Fibroblast of pulmonary artery (primary cell): ENCODE measurements at places on chromosomes 4 and X.
A peak's percentile ranks its signal among the peaks of the same experiment; 100 is the strongest.

GRCh38 chr4:188688956-188689355, 549.7 kb downstream of the TRIML1 start:
- no peak for DNase-seq

DNA sequence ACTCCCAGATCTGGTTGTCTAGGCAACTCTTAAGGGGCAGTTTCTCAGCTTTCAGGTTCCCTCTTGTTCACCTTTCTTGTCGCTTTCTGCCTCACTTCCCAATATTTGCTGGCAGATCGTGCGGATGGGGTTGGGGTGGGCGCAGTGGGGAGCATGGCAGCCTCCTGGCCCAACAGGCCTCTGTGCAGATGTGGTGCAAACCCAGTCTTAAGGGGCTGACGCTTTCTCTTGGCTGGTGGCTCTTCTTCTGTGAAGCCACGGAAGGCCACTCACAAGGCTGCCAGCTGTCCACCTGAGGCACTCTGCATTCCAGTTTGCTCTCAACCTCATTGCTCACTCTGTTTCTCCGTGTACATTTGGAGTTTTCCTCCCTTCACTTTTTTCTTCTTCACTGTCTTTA, 61.7 kb downstream of the NBDY start:
- DNase-seq: no peak

DNA sequence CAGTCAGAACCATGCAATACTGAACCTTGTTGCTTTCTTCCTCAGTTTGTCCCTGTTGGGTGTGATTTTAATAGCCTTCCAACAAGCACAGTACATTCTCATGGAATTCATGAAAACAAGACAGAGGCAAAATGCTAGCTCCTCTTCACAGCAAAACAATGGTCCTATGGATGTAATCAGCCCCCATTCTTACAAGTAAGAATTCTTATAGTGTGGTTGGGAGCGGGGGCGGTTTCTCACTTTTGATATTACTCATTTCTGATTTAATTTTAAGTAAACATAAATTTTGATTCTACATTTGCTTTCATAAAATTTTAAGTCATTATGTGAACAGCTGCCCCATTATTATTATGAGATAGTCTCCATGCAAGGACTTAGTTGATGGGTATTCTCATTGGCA, 80.8 kb upstream of the TLR2 start:
- DNase-seq: no peak

- no peak for DNase-seq
These were observed 1824.4 kb downstream of the ARAP2 start for GRCh38 chr4:34419871-34420270.

- peak; percentile 26 for DNase-seq
These were observed 24.5 kb downstream of the KIAA0232 start for GRCh38 chr4:6806924-6807626.

GRCh38 chr4:83563998-83564397, 28.1 kb downstream of the GPAT3 start:
- DNase-seq: no peak

DNA sequence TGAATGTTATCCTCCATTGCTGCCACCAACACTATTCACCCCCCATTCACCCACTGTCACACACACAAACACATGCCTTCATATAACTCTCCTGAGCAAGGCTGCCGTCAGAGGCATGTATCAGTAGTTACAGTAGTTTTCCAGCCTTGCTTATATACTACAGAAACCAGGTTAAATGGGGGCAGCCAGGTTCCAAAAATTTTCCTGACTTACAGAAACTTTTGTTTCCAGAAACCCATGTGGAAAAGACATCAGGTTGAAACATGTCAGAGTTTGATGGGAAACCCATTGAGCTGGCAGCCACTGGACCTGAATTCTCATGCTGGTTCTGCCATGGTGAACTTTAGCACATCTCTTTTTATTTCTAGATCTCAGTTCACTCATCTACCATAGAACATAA, 64.0 kb downstream of the COX18 start:
- DNase-seq: no peak

DNA sequence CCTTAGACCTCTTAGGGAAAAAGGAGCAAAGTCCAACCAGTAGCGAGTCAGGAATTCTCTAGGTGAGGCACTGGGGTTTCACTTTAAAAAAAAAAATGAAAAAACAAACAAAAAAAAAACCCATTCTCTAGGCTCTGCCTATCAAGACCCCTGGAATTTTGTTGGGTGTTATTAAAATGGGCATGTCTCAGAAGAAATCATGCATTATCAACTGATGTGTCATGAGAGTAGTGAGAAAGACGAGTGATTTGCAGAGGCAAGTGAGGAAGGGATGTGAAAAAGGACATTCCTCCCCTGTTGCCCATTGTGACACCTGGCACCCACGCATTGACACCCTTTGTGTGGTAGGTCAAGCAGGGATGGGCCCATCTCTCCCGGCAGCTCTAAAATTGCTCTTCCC, 78.9 kb downstream of the AASDH start:
- no peak for DNase-seq

DNA sequence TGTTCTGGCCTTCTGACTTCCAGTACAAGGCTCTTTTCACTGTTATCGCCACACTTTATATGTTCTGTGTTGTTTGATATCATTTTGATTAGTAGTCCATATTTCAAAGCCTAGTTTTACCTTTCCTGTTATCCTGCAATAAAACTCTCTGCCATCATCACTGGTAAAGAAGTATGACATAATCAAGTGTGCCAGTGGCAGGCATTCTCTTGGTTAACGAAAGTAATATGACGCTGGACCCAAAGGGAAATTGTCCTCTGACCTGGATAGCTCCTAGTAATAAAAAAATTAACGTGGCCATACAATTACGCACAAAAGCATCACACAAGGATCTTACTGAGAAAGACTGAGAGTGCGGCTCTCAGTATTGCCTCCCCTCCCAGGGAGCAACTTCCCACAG, 33.8 kb downstream of the DGKK start:
- DNase-seq: no peak

GRCh38 chrX:45716750-45717149, 516.1 kb upstream of the DIPK2B start:
- peak; percentile 69 for DNase-seq

GRCh38 chr4:115090483-115091075, 22.8 kb downstream of the NDST4 start:
- DNase-seq: peak; percentile 13

DNA sequence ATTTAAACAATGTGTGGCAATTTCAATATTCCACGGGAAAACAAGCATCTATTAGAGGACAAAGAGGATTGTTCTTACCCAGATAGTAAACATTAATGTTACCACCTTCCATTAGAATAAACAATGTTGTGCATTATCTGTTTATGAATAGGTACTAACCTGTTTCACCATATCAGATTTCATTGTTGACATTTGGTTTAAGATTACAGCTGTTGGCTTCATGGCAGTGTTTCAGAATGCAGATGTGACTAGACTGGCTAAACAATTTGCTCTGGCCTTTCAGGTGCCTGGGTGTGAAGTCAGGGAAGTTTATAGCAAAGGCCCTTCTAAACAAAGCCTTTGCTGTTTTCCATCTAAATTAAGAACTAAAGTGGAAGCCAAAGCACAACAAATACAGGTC, 464.7 kb upstream of the FAM47C start:
- no peak for DNase-seq

GRCh38 chrX:7261672-7262332, 113.8 kb upstream of the PUDP start:
- DNase-seq: no peak

GRCh38 chr4:183773790-183774189, 114.7 kb downstream of the TRAPPC11 start:
- DNase-seq: no peak

GRCh38 chrX:13894888-13895565, 78.1 kb upstream of the GPM6B start:
- no peak for DNase-seq

- DNase-seq: no peak
These were observed 57.2 kb upstream of the NAP1L5 start for GRCh38 chr4:88754796-88755195.

GRCh38 chr4:36159208-36159607, 85.1 kb downstream of the ARAP2 start:
- DNase-seq: no peak

- DNase-seq: peak; percentile 82
These were observed 430.7 kb downstream of the IDS start for GRCh38 chrX:149074398-149074797.

DNA sequence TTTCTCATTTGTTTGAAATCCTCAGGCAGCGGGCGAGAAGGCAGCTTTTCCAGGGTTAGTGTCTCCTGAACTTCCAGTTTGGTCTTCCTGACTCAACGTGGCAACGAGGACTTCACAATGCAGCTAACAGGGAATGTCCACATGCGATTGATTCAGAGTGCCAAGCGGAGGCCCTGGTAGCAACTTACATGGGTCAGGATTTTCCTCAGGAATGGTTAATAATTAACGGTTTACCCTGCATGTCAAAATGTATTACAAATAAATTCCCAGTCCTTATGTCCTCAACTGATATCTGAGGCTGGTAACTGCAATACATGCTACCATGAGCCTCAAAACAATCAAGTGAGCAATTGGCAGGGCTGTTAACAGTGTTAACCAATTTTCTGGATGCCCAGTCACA, 67.2 kb downstream of the MAP3K15 start:
- no peak for DNase-seq

DNA sequence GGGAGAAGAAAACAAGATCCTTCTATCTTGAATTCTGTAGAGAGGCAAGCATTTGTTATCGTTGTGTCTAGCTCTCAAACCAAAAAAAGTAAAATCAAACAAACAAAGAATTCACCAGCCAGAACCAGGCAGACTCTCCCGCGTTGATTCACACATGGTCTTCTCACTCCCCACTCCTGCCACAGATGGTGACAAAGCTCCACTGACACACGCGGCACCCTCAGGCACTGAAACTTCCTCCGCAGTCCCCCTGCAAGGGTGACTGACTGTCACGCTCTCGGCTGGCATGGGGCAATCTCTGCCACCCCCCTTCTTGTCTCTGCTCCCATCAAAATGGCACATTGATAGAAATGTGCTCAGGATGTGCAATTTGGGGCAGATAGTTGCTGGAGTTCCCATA, 304.9 kb downstream of the DHX15 start:
- DNase-seq: no peak

DNA sequence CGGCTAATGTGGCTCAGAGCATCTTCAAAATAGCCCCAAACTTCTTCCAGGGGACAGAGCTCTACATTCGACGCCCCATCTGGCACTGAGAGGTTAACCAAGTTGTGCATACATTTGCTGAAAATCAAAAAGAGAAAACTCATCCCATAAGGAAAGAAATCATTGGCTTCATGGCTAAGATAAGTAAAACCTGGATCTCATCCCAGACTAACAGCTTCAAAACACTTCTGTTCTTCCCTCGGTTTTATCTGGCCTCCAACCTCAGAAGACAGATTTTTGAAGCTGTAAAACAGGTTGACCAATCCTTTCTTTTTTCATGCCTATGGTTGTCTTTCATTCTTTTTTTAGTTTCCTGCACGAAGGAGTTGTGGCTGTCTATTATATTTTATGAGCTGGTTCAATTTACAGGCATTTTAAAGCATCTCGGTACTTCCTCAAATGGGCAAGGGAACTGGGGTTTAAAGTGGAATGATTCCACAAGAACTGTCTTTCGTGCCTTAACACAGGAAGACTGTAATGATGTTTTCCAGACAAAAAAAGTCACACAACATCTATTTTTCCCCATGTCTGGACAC, 107.6 kb downstream of the DLG3 start:
- DNase-seq: peak; percentile 7

GRCh38 chr4:175325230-175325629, 407.1 kb downstream of the ADAM29 start:
- DNase-seq: no peak

DNA sequence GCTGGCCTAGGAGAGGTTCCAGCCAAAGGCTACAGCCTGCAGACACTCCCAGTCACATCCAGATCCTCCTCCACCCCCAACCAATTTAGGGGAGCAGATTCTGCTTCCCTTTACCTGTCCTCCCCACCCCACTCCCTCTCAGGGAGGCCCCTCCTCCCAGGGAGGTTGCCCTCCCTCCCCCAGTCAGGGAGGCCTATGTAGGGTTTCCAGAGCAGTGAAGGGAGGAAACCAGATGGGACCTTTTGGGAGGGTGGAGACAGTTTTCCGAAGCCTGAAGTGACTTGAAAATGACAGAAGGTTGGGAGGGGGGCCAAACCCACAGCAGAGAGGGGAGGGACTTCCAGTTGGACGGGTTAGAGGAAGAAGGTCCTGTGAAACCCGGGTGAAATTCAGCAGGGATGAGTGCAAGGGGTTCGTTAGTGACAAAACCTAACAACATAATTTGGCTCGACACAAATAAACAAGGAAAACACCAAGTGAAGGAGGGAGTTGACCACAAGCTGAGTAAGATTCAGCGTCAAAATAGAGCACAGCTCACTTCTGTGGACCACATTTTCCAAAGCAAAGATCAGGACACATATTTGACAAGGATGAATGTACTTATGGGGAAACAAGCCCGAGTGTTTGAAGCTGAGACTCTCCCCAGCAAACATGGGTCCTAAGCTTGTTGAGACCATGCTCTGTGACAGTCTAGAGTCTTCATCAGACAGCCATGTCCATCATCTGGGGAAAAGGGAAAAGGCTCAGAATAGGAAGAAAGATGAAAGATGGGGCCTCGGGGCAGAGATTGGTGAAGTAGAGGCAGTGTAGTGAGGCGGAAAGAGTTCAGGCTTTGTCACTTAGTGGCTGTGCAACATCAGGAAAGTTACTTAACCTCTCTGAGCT, 46.4 kb downstream of the PRPS1 start:
- peak; percentile 92 for DNase-seq

DNA sequence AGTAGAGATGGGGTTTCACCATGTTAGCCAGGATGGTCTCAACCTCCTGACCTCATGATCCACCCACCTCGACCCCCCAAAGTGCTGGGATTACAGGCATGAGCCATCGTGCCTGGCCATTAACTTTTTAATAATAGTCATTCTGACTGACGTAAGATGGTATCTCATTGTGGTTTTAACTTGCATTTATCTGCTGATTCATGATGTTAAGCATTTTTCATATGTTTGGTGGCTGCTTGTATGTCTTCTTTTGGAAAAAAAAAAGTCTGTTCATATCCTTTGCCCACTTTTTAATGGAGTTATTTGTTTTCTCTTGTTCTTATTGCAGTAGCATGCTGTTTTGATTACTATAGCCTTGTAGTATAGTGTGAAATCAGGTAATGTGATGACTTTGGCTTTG, 45.8 kb downstream of the ANXA10 start:
- DNase-seq: peak; percentile 87

DNA sequence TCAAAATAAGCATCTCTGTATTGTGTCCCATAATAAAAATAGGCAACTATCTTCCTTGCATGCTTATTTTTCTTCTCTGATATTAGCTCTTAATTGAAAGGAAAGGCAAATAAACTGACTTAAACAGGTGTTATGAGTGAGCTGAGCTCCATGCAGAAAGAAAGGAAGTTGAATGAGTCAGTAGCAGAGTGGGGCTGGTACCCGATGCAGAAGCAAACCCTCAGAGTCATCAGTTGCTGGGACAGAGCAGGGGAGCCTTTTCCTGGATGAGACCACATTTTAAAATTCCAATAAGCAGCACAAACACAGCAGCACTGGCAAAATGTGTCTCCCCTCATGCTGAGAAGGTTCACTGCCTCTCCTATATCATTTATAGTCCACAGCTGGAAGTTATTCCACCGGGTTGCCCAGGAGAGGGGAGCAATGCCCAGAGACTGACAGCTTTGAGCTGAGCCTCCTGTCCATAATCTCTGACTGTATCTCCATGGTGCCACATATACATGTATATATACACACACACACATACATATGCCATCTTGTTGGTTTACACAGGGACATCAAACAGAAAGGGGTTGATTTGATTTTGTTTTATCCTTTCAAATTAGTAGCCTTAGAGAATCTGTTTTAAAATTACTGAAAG, 274.3 kb upstream of the PPARGC1A start:
- no peak for DNase-seq
